CD4-positive, alpha-beta T cell treated with Interleukin-6 at 100 ng/mL for 8 hours (primary cell): ENCODE measurements at places on chromosomes 2 and 18.

DNA sequence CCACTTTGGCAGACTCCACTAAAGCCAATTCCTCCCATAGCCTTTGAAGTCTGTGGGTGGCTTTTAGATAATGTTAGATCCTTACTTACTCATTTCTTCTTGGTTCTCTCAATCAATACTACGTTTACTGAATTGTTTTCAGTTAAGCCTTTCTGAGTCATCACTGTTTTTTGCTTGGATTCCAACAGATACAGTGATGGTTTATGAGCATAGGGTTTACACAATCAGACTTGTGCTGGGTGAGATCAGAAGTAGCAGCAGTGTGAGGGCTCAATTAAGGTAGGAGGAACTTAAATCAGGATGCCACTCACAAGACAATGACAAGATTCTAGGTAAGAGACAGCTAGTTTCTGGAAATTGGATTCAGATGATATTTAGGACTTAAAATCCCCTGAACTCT lies 297.7 kb upstream of the DOK6 start:
- DNase-seq: no peak

- no peak for DNase-seq
Observed at GRCh38 chr2:29281086-29281915, 166.1 kb downstream of the CLIP4 start.

- DNase-seq: no peak
Observed at GRCh38 chr18:48050176-48050575, 119.7 kb upstream of the SMAD2 start.

DNA sequence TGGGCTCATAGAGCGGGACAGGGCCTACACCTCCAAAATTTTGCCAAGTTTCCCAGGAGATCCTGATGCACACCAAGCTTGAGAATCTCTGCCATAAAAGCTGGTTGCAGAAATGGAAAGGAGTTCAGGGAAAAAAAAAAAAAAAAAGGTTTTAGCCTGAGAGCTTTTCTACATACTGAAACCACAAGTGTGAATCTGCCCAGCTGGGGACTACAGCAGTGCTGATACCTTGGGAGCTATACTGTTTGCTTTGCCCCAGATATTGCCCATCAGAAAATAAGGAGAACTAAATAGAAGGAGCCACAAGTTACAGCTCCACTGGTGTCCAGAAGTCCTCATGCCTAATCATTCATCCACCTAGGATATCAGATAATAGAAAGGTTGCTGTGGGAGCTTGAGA lies 38.4 kb upstream of the NCKAP5 start:
- no peak for DNase-seq

- no peak for DNase-seq
Observed at GRCh38 chr2:113926314-113926713, 36.4 kb downstream of the ACTR3 start.

- no peak for DNase-seq
Observed at GRCh38 chr2:110771547-110772382, 39.4 kb downstream of the ACOXL start.

- DNase-seq: no peak
Observed at GRCh38 chr2:115161081-115161770, 718.8 kb downstream of the DPP10 start.

- no peak for DNase-seq
Observed at GRCh38 chr2:192157776-192158175, 37.0 kb downstream of the TMEFF2 start.

GRCh38 chr18:62885804-62886203 lies 170.5 kb downstream of the PHLPP1 start:
- DNase-seq: no peak

GRCh38 chr2:170161516-170162270 lies 16.3 kb upstream of the MYO3B start:
- DNase-seq: no peak

DNA sequence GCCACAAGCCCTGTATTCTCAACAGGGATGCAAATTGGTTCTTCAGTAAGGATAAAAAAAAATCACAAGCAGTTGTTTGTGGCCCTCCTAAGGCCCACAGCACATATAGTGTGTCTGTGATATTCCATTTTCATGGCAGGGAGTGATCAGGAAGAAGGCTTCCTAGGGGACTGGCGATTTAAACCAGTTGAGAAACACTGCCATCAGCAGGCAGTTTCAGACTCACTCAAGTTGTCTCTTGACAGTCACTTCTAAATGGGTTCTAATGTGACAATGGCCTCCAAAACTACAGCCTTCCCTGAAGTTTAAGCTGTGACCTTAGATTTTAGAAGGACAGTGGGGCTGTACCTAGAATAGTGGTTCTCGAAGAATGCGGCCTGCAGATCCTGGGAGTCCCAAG lies 6.0 kb downstream of the CIAO1 start:
- DNase-seq: no peak

- DNase-seq: no peak
Observed at GRCh38 chr18:37532917-37533316, 32.7 kb downstream of the CELF4 start.

DNA sequence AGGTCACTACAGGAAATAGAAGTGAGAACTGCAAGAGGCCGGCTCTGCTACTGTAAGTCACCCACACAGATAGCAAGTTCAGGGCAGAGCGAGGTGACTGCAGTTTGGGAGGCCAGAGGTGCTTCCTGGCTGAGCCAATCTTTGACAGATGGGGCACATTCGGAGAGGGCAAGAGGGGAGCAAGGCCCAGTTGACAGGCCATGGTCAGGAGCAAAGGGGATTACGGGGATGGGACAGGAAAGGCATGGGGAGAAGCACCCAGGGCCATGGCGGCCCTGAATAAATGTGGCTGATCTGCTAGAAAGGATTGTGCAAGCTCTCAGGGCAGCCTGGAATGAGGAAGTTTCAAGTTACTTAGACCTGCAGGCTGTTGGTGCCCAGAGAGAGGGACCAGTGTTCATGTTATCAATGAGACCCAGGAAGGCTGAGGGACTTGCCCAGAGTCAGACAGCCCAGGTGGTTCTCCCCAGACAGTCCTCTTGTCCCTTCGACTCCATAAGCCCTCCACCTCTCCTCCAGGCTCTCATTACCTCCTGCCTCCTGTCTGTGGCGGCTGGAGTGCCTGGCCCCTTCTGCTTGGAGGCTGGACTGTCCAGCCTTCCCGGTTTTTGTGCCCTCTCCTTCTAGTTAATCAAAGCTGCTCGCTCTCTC lies 123.3 kb downstream of the CTIF start:
- DNase-seq: no peak

- DNase-seq: no peak
Observed at GRCh38 chr2:156349605-156350004, 17.1 kb upstream of the NR4A2 start.

DNA sequence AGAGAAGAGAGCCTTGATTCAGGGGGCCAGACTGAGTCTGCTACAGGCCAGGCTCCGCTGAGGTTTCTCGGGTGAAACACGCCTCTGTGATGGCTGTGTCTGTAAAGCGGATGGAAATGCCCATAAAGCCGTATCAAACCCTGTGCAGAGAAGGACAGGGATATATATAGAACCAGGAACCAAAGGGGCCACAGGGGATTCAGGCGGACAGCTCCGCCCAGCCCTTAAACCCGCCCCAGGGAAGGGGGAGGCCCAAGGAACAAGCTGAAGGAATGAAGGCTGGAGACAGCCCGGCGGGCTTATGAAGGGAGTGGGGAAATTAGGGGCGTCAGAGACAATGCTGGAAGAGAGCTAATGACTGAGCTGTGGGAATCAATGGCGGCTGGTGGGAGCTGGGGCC lies 42.1 kb downstream of the NHEJ1 start:
- DNase-seq: no peak

- DNase-seq: no peak
Observed at GRCh38 chr2:190459881-190460280, 51.7 kb downstream of the MFSD6 start.

DNA sequence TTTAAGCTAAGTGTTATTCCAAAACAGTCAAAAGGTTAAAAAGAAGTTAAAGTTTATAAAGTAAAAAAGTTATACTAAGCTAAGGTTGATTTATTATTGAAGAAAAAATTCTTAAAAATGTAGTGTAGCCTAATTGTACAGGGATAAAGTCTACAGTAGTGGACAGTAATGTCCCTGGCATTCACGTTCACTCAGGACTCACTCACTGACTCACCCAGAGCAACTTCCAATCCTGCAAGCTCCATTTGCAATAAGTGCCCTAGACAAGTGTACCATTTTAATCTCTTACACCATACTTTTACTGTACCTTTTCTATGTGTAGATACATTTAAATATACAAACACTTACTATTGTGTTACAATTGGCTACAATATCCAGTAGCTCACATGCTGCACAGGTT lies 86.1 kb downstream of the CACNB4 start:
- DNase-seq: no peak

GRCh38 chr2:99200076-99200800 lies 19.3 kb downstream of the MRPL30 start:
- DNase-seq: no peak

GRCh38 chr2:214156971-214157370 lies 253.9 kb upstream of the VWC2L start:
- DNase-seq: no peak

- DNase-seq: peak; percentile 40
Observed at GRCh38 chr2:126662621-126663020, 6.7 kb downstream of the GYPC start.

DNA sequence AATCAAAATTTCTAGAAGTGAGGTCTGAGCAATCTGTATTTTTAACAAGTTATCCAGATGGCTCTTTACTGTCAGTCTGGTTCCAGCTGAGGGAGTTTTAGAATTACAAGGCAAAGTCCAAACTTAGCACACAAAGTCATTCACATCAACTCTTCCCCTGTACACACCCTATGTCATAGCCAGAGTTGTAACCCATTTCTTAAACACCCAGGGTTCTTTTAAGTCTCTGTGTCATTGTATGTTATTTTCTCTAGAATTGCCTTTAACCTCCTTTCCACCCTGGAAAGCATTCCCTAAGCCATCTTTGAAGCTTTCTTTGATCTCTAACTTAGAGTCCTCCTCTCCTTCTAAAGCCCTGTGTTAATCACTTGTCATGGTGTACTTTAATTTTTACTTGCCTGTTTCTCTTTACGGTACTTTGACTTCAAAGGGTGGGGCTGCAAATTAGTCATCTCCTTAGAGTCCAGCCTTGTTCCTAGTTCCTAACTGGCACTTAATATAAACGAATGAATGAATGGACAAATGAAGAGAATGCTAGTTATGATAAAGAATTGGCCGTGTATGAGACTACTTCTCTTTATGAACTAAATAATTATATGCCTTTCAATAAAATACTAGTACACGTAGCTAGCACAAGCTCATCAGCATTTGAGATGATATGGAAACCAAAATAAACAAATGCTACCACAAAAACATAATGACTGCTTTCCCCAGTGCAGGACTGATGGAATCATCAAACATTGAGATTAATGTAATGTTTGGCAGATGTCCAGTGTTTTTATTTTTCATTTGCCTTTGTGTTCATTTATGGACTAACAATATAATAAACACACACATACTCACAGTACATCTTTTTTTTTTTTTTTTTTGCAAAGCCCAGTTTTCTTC lies 11.9 kb upstream of the ACTR3 start:
- DNase-seq: no peak

- DNase-seq: peak; percentile 35
Observed at GRCh38 chr2:584863-585823, 92.1 kb downstream of the TMEM18 start.

- DNase-seq: no peak
Observed at GRCh38 chr2:40164736-40165508, 287.0 kb downstream of the SLC8A1 start.

DNA sequence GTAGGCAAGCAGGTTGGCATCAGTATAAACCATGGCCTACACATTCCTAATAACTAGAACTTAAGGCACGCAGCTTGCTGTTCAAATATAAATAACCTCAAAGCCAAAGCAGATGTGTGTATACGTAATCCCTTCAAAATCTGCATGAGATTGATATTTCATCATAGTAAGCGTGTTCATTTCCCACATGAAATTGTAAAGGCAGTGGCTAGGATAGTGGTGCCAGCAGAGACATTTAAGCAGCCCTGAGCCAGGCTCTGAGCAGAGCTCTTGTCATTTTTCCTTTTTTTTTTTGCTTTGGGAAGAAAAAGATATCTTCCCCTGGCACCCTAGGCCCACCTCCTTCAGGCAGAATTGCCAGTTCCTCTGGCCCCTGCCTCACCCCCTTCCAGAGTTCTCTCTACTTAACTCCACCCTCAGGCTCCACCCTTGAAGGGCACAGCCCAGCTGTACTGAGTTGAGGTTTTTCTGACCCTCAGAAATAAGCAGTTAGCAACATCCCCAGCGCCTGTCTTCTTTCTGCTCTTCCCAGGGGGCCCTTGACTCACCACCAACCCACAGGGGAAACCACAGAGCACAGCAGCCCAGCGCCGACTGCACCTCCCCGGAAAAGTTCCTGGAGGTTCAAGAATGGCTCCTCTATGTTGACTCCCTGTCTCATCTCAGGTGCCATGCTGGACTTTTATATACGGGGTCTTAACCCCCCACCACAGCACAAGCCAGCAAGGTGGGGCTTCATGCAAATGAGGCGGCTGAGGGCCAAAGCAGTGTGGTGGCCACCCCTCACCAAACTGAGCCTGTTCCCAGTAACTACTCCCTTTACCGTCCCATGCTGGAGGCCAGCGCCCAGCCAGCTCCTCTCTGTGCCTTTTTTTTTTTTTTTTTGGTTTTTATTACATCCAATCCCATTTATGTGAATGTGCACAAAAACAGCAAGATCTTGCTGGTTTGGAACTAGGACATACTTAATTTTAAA lies 84.7 kb downstream of the EHD3 start:
- peak; percentile 27 for DNase-seq

- peak; percentile 75 for DNase-seq
Observed at GRCh38 chr2:109348671-109349502, 219.9 kb downstream of the SH3RF3 start.

DNA sequence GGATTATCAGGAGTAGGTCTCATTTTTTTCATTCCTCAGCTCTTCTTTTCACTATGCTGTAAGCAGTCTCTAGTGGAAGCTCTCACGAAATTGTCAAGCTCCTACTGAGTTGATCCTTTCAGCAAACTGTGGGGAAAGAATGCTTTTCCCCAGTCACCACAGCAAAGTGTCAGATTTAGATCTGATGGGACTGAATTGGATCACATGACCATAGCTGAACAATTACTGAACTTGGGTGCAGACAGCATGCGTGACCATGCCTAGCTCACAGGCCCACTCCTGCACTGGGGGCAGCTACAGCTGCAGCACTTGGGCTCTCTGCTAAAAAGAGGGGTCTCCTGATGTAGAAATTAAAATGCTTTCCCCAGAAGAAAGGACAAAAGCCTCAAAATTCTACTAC lies 3.1 kb downstream of the ARHGAP15 start:
- DNase-seq: no peak

- no peak for DNase-seq
Observed at GRCh38 chr2:46885376-46885775, 30.2 kb downstream of the MCFD2 start.

- no peak for DNase-seq
Observed at GRCh38 chr2:42881732-42882131, 89.3 kb upstream of the HAAO start.
